ENCODE measurements at places on chromosomes 1 and 21.

DNA sequence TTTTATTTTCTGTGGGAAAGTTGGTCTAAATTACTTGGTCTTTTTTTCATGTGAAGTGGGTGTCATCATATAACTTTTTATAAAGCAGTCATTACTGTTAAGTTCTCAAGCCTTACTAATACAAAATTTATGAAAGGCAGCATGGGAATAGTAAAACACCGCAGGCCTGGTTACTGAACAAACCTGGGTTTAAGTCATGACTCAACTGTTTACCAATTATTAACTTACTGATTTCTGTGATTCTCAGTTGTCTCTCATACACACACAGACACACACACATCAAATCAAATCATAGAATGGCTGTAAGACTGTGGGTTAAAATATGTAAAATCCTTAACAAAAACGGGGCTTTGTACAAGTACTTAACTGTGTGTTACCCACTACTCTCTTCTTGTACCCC is 14.6 kb downstream of the MAEL start:
- no peak for DNase-seq

DNA sequence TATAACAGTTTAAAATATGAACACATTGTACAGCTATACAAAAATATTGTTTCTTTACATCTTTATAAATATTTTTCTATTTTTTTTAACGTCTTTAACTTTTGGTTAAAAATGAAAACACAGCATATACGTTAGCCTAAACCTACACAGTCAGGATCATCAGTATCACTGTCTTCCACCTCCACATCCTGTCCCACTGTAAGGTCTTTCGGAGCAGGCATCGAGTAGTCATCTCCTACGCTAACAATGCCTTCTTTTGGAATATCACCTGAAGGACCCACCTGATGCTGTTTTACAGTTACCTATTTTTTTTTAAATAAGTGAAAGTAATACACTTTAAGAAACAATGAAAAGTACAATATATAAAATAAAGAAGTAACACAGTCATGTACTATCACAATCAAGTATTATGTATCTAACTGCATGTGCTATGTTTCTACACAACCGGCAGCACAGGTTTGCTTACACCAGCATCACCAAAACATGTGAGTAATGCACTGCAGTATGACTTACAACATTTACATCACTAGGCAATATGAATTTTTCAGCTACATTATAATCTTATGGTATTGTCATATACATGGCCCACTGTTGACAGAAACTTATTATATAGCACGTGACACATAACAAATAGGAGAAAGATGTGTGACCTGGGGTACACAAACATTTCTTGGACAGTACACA is 254.4 kb downstream of the AKT3 start:
- DNase-seq: peak; percentile 50

- peak; percentile 66 for DNase-seq
Observed at GRCh38 chr1:113141650-113142473, 68.9 kb downstream of the LRIG2 start.

- DNase-seq: peak; percentile 72
Observed at GRCh38 chr1:24111996-24112779, at the start of gene MYOM3. TSS of gene MYOM3 (minus strand) at chr1:24112135. CDS start at chr1:24108636, 3,499 bp downstream.
